ENCODE measurements at places on chromosomes 5 and 9.

- no peak for DNase-seq
These were observed 153.3 kb downstream of the SLF1 start for GRCh38 chr5:94771742-94772141.

GRCh38 chr5:119271758-119272730 is 83.8 kb upstream of the TNFAIP8 start:
- no peak for DNase-seq

DNA sequence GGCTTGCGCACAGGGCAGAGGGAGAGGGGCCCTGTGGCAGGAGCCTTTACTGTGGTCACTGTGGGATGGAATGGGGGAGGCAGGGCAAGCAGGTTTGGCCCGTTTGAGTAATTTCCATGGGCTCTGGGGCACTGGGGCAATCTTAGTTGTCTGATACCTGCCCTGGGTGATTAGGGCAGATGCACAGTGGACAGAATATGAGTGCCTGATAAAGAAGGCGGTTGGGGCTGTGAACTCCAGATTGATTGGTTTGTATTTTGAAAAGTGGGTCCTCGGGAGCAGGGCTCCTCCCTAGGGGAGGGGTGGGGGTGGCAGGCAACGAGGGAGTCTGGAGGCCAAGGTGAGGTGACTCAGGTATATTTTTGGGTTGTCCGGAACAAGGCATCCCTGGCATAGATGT is 247.5 kb downstream of the NSG2 start:
- no peak for DNase-seq

- no peak for DNase-seq
These were observed 1.3 kb upstream of the KCNMB1 start for GRCh38 chr5:170390472-170390871.

- DNase-seq, result no peak
These were observed 5.6 kb downstream of the MEGF9 start for GRCh38 chr9:120708526-120709224.

DNA sequence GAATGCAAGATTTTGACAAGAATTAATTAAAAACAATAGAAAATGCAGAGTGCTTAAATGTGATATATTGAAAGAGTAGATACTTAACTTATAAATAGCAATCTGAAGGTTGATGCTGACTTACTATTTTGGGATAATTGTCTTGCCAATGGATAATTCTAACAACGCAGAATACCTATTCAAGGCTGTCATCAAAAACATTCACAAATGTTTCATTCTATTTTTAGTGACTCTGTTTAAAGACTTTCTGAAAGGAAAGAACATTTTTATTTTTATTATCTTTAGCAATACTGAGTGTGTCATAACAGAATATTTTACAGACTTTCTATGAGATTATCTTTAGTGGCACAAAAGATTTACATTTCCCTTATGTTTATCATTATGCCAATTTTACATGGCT is 38.1 kb downstream of the ANKRD55 start:
- DNase-seq, result no peak
